ENCODE measurements at places on chromosomes 13 and 19.

GRCh38 chr19:35897706-35898451 lies 2.5 kb downstream of the NFKBID start:
- DNase-seq = no peak

- DNase-seq = no peak
These were observed 23.0 kb upstream of the MYO16 start for GRCh38 chr13:108606424-108606823.

DNA sequence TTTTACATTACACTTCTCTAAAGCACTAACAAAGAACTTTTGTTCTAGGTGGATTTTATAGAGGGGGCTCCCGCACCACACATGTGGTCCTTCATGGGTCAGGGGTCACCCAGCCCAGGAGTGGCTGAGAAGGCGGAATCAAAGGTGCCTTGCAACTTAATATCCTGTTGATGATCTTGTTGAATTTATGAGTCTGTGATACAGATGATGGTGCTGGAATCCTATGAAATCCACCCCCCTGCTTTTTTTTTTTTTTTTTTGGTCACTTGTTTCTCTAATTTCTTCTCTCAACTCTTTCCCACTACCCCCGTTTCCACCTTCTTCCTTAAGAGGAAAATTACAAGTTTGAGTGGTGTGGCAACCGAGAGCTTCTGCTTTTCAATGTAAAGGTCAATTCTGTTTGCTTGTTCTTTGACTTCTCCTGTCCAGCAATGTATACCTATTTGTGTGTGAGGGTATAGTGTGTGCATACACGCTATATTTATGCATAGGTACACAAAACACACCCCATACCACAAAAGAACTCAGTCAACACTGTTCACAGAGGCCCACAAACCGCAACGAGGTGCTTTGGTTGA lies 4.2 kb upstream of the ZIC2 start:
- no peak for DNase-seq

DNA sequence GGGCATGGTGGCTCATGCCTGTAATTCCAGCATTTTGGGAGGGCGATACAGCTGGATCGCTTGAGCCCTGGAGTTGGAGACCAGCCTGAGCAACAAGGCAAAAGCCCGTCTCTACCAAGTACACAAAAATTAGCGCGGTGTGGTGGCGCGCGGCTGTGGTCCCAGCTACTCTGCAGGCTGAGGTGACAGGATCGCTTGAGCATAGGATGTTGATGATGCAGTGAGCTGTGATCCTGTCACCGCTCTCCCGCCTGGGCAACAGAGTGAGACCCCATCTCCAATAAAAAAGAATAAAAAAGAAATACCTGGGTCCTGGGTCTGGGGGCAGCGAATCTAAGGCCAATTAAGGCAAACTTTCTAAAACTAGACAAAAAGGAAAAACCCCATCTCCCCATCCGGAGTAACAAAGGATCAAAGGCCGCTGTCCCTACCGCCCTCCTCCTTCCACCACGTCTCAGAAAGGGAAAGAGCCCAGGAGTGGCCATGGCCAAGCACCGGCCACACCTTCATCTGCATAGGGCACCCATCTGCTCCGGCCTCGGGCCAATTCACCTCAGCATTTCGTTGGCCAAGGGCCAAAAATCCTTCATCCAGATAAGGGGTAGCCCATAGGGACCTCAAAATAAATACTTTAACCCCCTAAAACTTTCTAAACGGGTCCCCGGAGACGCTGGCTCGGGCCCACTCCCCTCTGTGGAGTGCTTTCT lies 851 bp downstream of the ZNF320 start:
- no peak for DNase-seq

DNA sequence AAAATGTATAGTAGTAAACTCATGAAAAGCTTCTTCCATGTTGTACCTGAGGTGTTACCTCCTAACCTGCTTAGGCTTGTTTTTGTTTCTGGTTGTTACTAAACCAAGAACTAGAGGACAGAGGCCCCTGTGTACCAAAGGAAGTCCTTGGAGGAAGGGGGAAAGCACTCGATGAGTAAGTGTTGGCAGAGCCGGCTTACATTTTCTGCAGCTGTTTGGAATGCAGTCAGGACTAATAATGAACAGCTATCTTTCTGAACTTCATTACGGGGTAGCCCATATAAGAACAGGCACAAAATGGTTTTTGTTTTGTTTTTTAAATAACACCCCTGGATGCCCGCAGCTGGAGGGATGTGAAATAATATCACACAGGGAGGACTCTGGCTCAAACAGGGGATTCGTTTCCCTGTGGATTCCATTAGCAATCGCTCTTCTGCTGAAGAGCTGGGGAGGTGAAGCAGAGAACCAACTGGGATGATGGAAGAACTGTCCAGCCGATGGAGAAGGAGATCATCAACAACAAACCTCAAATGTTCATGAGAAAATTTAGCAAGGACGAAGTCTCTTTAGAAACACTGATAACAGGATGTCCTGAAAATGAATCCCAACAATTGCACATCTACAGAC lies 214.2 kb upstream of the MAB21L1 start:
- DNase-seq = no peak

Data from stimulated activated CD4-positive, alpha-beta T cell treated with anti-CD3 and anti-CD28 coated beads, Interleukin-1b, Interleukin-23, amount 100 ng/mL, for 48 hours (primary cell).